ENCODE measurements at places on chromosomes 5 and 9. TPM values are rescaled to one million over a fixed set of nuclear protein-coding genes. Genes with fewer than 3 reads are reported as not detected.
A peak's percentile ranks its signal among the peaks of the same experiment; 100 is the strongest.

GPR150 gene
- total RNA-seq = 0.27 TPM

ISL1 gene
- total RNA-seq = not detected

RNF183 gene
- 0.39 TPM for total RNA-seq

ZCCHC7 gene
- total RNA-seq = 83.5 TPM

PCDHA3 gene
- not detected for total RNA-seq

CXCL14 gene
- total RNA-seq = not detected

PCDHGC5 gene
- 0.46 TPM for total RNA-seq

- DNase-seq = no peak
These were observed 44.9 kb downstream of the PFDN1 start for GRCh38 chr5:140258016-140258415.

- no peak for DNase-seq
These were observed 203.7 kb downstream of the SEMA6A start for GRCh38 chr5:116370886-116371285.

DNA sequence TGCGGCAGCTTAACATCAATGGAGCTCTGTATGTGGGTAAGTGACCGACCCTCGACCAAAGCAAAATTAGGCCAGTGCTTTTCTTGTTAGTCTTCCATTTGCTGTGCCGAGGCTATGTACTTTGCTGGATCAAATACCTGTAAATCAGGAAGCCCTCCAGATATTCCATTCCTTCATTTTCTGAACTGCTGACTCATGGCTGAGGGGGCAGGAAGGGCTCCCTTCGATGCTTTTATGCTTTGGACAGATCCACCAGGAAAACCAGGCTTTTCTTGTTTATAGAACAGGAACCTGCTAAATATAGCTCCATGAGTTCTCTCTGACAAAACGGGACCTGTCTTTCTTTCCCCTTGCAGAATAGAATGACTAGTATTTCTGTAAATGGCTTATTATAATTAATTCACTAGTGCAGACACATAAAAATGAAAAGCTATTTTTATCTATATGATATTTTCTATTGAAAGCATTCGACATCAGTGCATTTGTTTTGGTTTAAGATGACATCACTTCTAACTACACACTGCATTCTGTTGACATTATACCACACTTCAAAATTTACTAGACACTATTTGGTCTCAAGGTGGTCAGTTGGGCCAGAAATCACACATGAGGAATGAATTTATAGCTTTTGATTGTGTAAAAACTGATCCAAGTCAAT, 93.3 kb downstream of the LIFR start:
- no peak for DNase-seq

DNA sequence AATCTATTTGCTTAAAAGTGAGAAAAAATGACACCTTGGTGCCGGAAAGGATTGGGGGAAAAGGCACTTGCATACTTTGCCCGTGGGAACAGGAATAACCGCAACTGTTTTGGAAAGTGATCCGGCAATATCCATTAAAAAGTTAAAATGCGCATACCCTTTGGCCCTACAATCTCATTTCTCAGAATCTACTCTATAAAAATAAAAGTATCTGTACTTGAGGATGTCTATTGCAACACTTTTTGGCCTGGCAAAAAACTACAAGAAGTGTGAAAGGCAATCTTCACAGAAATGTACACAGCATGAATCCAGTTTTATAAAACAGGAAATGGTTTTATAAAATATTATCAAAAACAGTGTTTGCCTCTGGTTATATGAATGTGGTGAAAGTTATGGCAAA, 58.3 kb upstream of the NFIL3 start:
- no peak for DNase-seq

DNA sequence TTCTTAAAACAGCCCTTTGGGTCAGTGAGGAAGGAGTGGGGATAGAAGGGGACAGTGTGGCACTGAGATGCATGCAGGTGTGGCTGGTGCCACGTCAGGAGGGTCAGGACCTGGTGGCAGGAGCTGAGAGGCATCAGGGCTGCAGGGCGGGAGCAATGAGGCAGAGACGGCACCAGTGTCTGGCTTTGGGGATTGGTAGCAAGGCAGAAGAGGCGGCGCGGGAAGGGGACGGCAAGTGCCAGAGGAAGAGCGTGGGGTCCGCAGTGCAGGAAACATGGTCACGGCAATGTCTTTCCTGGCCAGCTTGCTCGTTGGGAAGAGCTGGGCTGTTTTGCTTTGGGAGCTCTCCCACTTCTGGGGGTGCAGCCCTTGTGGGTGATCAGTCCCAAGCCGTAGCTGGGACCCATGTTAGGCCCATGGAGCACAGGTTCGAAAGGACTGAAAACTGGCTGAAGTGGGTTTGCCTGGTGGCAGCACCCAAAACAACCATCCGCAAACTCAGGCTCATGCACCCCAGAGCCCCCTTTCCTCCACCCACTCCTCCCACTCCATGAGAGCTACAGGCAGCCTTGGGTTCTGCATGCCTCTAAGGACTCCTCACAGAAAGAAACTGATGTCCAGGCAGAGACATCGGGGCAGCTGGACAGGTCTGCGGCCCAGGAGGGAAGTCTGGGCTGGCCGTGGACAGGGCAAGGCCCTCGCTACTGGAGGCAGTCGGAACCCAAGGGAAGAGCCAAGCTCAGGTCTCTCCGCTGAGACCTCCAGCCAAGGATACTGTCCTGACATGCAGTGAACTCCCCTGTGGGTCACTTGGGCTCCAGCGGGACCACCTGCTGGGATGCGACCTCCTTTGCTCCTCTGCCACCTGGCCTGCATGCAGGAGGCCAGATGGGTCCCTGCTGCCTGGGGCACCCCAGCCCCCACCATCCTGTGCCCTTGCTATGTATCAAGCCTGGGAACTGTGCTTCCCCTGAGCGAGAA, 104.4 kb downstream of the ZNF354C start:
- no peak for DNase-seq

GRCh38 chr5:173796721-173797495, 91.2 kb upstream of the CPEB4 start:
- DNase-seq = no peak

DNA sequence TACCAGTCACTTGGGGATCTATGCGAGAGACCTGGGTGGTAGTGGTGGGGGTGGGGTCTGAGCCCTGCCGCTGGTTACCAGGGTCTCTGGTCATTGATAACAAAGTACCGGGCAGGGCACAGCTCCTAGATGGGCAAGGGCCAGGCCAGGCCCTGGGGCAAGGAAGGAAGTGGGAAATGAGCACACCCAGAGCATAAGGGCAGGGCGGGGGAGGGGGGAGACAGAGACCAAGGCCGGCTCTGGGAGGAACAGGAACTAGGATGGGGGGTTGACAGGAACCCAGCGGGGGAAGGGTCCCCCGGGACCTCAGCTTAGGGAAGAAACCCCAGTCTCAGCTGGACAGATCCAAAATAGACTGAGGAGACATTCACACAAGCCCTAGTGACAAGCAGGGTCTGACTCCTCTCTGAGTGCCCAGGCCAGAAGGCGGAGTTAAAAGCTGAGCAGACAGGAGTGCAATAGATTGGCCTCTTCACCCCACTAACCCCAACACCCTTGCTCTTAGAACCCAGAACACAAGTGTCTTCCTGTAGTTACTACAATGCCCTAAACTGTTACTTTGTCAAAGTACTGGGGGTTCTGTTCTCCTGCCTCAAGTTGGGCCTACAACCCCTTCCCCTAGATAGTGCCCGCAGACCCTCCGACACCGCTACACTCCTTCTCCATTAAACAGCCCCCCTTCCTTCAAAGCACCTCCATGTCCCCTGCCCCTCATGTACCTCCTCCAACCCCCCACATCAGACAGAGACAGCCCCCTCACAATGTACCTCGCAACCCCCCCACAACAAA, 628 bp downstream of the ATOSB start:
- DNase-seq = peak; percentile 61

- DNase-seq = no peak
These were observed 8.7 kb downstream of the ANP32B start for GRCh38 chr9:97991818-97992217.

- DNase-seq = no peak
These were observed 121.7 kb upstream of the FAM120A start for GRCh38 chr9:93329629-93330280.

DNA sequence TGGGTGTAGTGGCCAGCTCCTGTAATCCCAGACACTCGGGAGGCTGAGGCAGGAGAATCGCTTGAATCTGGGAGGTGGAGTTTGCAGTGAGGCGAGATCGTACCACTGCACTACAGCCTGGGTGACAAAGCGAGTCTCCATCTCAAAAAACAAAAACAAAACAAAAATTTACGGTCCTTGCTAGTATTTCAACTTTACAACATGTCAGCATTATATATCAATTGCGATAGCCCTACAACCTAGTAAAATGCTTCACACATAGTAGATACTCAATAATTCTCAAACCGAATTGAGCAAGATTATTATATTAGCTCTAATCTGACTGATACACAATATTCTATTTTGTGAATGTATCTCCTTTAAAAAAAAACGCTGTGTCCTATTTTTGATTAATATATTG, 1411.0 kb upstream of the WWC1 start:
- DNase-seq = no peak

DNA sequence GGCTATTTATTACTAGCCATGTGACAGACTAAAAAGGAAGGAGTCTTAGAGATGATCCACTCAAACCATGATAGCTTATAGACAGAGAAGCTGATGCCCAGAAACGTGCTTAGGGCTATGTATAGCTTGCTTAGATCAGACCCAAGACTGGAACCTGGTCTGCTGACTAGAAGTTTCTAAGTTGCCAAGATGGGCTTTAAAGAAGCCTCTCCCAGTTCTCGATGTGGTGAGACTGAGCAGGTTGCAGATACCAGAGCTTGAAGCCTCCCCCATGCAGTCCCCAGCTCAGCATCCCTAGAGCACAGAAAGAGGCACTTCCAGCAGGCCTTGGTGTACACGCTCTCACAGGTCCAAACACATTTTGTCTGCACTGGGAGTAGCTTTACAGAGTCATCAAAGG, 51.1 kb upstream of the ATP10B start:
- DNase-seq = no peak

- DNase-seq = no peak
These were observed 281.1 kb upstream of the MAP3K1 start for GRCh38 chr5:56534102-56534829.

- no peak for DNase-seq
These were observed 3.9 kb upstream of the EFNA5 start for GRCh38 chr5:107674655-107675054.

GRCh38 chr9:2418619-2419018, 203.0 kb upstream of the VLDLR start:
- no peak for DNase-seq
